ENCODE measurements at places on chromosomes 7 and 10.

DNA sequence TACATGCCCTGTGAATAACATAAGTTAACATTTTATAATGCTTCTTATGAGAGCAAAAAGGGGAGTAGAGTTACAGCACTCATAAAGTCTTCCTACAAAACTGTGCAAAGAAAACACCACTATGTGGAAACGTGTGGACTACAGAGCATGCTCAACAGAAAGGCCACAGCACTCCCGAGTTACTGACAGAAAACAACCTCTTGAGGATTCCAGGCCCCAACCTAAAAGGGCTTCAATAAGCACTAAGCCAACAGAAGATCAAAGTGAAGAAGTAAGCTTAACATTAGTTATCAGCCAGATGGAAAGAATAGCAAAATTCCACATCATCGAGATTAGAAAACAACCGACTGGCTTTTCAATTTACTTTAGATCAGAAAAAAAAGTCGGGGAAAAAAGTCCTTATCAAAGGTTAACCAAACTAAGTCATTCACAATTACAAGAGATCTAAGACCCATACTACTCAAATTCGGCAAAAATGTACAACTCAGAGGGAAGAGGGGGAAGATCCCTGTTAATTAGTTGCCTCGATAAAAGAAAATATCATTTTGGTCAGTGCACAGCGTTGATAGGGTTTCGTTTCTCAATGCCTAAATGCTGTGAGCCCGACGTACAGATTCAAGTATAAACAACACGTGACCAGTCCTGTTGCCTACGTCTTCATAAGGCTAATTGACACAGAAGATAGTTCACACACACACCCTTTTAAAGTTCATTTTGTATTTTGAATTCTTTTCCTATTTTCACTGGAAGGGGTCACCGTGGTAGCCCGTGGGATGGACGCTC is 1.4 kb downstream of the KBTBD2 start:
- no peak for DNase-seq

DNA sequence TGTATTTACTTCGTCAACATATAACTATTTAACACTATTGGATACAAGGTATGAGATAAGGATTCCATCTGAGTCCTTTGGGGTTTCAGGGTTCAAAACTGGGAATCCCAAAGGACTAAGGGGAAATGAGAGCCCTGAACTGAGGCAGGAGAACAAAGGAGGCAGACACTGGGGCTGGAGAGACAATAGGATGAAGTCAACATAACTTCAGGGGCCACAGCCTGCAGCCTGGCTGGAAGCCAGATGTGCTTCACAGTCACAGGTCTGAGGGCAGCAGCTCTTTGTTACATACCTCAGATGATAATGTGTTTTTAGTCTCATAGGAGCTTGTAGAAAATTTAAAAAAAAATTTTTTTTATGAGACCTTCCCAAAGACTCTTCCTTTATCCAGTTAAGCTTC is 73.3 kb downstream of the NRF1 start:
- DNase-seq: no peak

DNA sequence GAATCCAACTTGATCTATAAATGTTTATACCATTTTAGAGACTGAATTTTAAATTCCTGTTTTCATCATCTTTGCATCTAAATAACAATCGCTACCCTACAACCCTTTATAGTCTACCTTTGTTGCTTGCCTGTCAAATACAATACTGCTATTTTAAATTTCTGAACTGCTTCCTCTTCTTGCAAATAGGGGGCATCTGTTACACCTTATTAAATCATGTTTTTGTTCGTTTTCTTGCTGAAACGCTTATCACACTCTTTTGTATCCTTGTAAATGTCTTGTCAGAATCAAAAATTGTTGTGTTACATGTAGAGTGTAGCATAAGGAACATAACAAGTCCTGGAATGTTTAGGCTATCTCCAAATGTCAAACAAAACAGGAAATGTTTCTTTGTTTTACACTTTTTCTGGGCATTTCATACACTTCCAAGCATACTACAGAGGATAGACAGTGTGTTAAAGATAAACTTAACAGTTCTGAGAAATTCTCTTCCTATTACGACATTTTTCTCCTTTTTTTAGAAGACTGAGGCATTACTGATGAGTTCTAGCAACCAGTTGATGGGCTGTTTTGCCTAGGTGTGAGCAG is 281.3 kb downstream of the GPR158 start:
- no peak for DNase-seq

GRCh38 chr7:5584821-5585220 is 161.2 kb upstream of the TNRC18 start:
- DNase-seq: no peak

DNA sequence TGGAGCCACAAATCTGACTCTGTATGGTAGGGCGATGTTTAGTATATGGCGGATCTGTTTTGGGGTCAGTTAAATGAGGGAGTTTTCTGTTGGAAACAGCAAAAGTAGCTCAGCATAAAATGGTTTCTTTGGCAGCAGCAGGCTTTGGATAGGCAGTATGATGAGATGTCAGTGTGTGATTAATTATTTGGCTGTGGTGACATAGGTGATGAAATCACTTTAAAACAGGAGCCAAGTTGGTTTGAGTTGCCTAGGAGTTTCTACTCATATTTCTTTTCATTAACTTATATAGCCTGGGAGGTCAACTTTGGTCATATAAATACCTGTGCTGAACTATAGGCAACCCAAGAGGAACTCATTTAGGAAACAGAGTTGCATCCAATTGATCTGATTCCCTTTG is 291.2 kb downstream of the LRMDA start:
- no peak for DNase-seq

DNA sequence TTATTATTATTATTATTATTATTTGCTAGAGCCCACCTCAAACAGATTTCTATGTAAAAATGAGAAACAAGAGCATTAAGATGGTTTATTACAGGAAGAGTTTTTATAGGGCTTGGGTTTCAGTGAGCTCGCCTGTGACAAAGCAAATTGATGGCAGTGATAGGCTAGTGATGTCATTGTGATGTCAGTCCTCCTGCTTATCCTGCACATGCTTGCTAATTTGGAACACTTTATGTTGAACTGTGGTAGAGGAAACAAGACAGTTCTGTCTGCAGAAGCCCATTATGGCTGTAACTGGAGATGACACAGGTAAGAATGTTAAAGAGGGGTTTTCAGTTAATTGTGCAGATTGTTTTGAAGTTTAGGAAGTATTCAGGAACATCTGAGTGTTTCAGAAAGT is 68.3 kb downstream of the CREM start:
- no peak for DNase-seq
